Activated CD8-positive, alpha-beta memory T cell treated with anti-CD3 and anti-CD28 coated beads for 24 hours (primary cell): ENCODE measurements at places on chromosomes 1 and 21.

GRCh38 chr1:29122682-29123052 is 1.0 kb downstream of the TMEM200B start:
- no peak for DNase-seq

GRCh38 chr1:206001476-206001888 is 1.7 kb downstream of the RAB7B start:
- peak; percentile 68 for DNase-seq

GRCh38 chr1:167676916-167677848 is 44.6 kb upstream of the MPZL1 start:
- DNase-seq, result no peak

GRCh38 chr1:182965861-182966260 is 12.9 kb upstream of the SHCBP1L start:
- no peak for DNase-seq

DNA sequence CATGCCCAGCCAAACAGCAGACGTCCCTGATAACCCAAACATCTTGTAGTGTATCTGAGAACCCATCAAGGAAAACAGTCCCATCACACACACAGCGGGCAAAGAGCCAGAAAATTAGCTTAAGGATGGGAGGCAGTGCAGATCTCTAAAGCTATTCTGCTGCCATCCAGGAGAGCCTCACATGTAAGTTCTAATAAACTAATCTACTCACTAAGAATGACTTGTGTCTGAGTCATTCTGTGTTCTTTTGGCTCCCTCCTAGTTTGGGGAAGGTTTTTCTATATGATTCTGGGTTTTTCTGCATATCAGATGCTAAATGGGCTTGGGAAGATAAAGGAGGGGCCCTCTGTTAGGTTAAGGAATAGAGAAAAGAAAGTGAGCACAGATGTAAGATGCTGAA is 162.8 kb downstream of the HUNK start:
- DNase-seq, result no peak

GRCh38 chr1:51283979-51284378 is 46.4 kb downstream of the TTC39A start:
- no peak for DNase-seq

- DNase-seq, result peak; percentile 86
These were observed at the start of gene SORT1 for GRCh38 chr1:109397581-109398342. SORT1 (minus strand) TSS chr1:109397918; CDS start chr1:109397892, 26 bp downstream.

DNA sequence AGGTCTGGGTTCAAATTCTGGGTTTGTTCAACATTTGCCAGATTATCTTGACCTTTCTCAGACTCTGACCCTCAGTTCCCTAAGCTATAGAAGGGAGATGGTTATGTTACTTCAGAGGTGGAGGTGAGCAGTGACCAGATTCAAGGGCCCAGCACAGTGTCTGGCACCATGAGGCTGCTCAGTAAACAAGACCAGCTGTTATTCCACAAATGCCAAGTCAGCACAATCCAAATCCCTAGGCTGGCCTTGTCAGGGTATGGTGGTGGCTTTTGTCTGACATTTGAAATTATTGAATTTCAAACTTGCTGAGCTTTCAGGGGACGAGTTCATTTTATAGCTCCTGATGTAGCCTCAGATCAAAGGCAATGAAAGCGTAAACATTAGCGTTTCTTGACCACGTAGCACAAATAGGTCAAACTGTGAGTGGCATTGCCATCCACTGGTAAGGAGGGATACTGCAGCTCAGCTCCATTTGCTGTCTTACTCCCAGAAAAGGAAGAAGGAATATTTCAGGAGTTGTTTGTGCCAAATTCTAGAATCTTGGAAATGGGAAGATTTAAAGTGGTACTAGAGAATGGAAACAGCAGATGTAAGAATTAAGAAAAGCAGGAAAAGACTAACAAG is 94.3 kb upstream of the EDN2 start:
- DNase-seq, result peak; percentile 47

DNA sequence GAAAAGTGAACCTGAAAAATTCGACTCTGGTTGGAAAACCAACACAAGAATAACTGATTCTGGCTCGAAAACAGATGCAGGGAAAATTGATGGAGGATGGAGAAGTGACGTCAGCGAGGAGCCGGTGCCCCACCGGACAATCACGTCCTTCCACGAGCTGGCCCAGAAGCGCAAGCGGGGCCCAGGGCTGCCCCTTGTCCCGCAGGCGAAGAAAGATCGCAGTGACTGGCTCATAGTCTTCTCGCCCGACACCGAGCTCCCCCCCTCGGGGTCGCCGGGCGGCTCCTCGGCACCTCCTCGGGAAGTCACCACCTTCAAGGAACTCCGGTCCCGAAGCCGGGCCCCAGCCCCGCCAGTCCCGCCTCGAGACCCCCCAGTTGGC is 1.9 kb downstream of the RUSC1 start:
- DNase-seq, result no peak

DNA sequence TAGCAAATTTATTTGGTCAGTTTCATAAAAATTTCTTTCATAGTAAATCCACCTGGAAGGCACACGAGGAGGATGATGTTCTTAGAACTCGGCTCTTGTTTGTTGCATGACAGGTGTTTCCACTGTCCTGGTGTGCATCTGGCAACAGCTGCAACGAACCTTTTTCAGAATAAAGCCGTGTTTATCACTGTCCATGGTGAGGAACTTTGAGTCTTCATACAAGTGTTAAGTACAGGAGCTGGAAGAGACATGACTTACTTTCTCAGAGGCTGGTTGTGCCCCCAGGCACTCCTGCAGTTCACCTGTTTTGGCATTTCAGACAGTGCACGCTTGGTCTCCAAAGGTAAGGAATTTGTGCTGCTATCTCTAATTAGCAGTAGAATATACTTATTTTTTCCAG is 97.1 kb downstream of the ADAMTS1 start:
- no peak for DNase-seq

DNA sequence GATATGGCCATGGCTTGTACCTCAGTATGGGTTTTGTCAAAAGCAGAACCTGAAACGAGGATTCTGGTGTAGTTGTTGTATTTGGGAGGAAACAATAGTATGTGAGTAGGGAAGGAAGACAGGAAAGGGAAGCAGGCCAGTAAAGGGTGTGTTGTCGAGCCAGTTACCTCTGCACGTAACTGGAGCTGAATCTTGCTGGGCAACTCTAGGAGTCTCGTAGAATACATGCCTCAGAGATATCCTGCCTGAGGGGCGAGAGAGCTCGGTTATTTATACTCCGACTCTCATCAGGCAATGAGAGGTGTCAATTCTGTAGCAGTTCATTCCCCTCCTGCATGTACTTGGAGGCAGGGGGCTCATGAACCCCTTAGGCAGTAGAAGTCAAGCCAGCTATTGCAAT is 45.9 kb upstream of the KIF26B start:
- DNase-seq, result no peak
